Coronary artery (tissue), 2 donors: ENCODE measurements at places on chromosomes 6 and 20.

- DNase-seq, result no peak
Measured at GRCh38 chr6:6033858-6034257, 27.1 kb upstream of the NRN1 start.

DNA sequence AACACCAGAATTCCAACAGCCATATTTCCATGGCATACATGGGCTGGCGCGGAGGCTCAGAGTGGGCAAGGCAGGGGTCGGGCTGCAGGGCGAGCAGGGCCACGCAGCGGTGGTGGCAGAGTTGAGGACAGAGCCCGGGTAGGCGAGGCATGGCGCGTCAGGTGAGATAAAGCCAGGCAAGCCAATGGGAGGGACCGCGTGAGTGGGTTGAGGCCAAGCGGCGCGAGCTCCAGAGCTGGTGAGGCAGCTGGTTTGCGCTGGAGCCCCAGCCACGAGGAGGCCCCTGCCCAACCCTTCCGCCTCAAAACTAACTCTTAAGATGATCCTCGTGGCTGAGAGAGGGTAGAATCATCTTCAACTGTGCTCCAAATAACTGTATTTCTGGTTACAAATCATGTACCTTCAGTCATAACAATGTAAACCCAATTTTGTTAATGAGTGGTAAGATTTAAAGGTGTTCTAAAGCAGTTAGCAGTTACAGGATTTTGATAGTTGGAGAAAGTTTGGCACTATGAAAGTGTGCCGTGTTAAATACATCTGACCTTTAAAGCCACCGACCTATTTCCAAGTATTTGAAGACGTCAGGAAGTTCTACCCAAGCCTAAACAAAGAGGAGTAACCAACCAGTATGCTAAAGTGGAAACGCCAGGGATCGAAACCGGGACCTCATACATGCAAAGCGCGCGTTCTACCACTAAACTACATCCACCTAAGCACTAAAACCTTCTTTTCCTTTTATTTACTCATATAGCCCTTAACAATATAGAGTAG lies 107.9 kb downstream of the GPX5 start:
- DNase-seq, result no peak

- DNase-seq, result no peak
Measured at GRCh38 chr6:67825201-67825895, 809.7 kb upstream of the ADGRB3 start.

DNA sequence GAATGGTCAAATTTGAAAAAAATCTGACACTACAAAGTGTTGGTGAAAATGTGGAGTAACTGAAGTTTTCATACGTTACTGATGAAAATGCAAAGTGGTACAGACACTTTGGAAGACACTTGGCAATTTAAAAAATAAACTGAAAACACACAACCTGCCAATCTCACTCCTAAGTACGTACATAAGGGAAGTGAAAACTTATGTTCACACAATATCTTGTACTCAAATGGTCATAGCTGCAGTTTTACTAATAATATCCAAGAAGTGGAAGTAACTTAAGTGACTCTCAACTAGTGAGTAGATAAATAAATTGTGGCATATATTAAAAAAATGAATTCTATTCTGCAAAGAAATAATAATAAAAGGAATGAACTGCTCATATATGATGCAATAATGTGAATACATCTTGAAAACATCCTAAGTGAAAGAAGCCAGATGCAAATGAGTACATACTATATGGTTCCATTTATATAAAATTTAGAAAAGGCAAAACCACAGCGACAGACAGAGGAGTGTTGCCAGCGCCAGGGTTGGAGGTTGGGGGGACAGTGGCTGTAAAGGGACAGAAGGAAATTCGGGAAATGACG lies 198.2 kb downstream of the ERMARD start:
- DNase-seq, result no peak

GRCh38 chr20:63955827-63956663 lies at the start of gene UCKL1:
Gene UCKL1, minus strand, starts transcription at chr20:63956416. Its CDS starts 44 bp downstream, at chr20:63956372.
- peak; percentile 87 for DNase-seq

- DNase-seq, result no peak
Measured at GRCh38 chr6:268394-268935, 23.8 kb upstream of the DUSP22 start.

DNA sequence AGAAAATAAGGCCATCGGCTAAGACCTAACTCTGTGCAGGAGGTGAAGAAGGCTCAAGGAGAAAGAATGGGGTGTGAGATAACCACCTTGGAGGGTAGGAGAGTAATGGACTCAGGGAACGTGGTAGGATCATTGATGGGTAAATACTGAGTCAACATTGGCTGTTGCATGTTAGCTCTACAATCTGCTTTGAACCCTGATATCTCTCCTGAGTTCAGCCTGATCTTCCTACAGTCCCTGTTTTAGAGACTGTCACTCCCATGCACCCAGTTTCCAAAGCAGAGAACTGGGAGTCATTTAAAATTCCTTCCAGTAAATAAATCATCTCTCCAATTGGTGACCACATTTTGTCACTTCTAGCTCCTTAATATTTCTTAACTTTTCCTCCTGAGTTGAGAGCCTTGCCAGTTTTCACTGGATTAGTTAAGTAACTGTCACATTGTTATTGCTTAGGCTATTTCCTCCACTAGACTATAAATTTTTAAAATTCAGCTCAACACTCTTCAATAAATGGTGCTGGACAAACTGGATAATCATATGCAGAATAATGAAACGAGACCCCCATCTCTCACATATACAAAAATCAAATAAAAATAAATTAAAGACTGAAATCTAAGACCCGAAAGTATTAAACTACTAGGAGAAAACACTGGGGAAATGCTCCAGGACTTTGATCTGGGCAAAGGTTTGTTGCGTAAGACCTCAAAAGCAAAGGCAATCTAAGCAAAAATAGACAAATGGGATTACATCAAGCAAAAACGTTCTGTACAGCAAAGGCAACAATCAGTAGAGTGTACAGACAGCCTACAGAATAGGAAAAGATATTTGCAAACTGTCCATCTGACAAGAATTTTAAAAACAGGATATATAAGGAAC lies 138.9 kb upstream of the TMEM170B start:
- DNase-seq, result no peak

DNA sequence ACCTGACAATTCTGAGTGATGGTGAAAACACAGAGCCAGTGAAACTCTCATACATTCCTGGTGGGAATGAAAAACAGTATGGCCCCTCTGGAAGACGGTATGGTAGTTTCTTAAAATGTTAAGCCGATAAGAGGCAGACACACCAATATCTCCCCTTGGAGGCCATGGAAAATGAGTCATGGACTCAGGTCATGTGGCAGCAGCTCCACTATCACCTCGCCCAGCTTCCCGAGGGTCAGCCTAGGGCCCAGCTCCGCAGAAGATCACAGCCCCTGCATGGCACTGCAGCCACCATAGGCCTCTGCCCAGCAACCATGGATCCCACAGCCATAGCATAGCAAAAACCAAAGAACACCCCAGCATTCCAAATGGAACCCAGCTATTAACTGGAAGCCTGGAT lies 21.4 kb downstream of the BPIFA1 start:
- no peak for DNase-seq

- no peak for DNase-seq
Measured at GRCh38 chr6:156420172-156420993, 356.8 kb upstream of the ARID1B start.

- peak; percentile 2 for DNase-seq
Measured at GRCh38 chr20:49132995-49133478, 55.1 kb downstream of the STAU1 start.

- no peak for DNase-seq
Measured at GRCh38 chr20:49286689-49287551, 9.1 kb upstream of the ZNFX1 start.

DNA sequence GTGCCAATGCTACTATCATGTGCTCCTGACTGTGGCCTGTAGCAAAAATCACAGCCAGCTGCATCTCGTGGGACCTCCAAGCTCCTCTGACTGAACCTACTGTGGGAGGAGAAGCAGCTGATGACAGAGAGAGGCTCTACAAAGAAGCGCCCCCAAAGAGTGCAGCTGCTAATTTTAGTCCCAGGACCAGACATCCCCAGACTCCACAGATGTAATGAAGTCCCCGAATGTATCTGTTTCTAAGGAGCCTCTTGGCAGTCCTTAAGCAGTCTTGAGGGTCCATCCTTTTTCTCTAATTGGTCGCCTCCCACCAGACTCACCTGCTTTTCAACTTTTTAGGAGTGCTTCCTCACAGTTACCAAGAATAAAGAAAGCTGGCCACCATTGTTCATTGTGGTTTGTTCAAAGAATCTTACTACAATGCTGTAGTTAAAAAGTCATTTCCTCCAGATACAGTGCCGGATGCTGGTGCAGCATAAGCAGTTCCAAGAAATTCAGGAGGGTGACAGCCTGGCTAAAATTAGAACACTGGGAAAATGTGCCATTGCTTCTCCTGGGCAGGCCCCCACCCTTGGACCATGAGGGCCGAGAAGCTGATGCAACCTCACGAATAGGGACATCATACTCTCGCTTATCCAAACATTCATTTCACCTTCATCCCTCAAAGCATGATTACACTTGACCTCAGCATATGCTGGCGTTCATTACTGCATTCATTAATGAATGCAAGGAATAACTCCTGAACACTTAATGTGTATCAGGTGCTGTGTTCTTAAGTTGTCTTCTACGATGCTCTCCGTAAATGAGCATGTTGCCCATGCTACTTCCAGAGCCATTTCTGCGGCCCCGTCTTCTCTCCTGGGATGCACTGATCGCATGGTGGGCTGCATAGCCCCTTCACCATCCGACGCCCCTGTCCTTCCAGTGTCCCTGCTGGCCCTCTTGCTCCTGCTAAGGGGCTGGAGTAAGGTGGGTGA lies 66.4 kb downstream of the LY86 start:
- no peak for DNase-seq

- DNase-seq, result no peak
Measured at GRCh38 chr20:1240549-1240948, 14.7 kb downstream of the RAD21L1 start.

DNA sequence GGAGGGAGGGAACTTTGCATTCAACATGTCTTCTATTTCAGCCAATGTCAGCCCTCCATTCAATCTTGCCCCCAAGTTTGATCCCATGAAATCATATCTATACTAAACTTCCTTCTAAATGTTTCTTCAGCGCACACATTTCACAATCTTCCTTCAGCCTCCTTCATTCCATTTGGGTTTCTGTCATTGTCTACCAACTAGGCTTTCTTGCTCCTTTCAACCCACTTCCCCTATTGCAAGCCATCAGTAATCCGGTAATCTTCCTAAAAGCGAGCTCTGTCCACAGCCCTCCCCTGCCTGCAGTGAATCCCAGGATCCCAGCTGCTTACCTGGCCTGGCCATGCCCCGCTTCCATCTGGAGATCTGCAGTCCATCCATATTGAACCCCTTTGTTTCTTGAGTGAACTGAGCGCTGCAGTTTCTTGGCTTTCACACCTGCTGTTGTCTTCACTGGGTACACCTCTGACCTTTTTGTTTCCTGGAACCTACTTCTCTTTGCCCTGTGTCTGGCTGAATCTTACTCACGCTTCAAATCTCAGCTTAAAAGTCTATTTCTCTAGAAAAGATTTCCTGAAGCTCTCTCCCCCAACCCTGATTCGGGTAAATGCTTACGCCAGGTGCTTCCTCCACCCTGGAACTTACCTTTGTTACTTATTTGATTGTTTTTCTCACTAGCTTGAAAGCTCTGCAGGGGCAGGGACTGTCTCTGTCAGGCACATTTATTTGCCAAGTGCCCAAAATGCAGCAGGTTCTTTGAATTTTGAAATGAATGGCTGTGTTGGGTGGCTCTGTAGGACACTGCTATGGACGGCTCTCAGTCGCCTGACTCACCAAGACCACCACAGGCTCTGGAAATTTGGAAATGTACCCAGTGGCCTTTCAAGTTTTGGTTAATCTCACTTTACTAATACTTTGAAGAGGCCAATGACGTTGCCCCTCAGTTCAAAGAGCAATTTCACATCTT lies 50.3 kb downstream of the ADTRP start:
- no peak for DNase-seq

GRCh38 chr6:7053125-7053774 lies 54.5 kb upstream of the RREB1 start:
- DNase-seq, result no peak

DNA sequence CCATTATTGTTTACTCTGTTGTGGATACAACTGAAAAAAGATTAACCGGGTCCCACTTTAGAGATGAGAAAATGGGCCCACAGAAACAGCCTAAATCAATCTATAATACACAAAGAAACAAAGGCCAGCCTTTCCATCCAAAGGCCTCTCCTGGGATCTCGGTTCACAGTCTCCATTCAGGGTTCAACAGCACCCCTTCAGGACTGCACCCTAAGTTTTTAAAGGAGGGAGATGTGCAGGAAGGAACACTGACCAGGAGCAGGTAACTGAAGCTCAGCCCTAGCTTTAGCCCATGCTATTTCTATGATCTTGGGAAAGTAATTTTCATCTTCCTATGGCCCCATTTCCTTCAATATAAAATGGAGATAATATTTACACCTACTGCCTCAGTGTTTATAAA lies 147.7 kb downstream of the BTBD9 start:
- no peak for DNase-seq

- no peak for DNase-seq
Measured at GRCh38 chr6:7041511-7042026, 66.2 kb upstream of the RREB1 start.

GRCh38 chr20:16349523-16350260 lies 223.6 kb downstream of the KIF16B start:
- no peak for DNase-seq

- DNase-seq, result no peak
Measured at GRCh38 chr6:39313526-39314272, 520 bp downstream of the KCNK17 start.

GRCh38 chr6:133502441-133503335 lies 261.5 kb downstream of the EYA4 start:
- peak; percentile 84 for DNase-seq

- no peak for DNase-seq
Measured at GRCh38 chr20:32541323-32542258, 43.5 kb downstream of the NOL4L start.

DNA sequence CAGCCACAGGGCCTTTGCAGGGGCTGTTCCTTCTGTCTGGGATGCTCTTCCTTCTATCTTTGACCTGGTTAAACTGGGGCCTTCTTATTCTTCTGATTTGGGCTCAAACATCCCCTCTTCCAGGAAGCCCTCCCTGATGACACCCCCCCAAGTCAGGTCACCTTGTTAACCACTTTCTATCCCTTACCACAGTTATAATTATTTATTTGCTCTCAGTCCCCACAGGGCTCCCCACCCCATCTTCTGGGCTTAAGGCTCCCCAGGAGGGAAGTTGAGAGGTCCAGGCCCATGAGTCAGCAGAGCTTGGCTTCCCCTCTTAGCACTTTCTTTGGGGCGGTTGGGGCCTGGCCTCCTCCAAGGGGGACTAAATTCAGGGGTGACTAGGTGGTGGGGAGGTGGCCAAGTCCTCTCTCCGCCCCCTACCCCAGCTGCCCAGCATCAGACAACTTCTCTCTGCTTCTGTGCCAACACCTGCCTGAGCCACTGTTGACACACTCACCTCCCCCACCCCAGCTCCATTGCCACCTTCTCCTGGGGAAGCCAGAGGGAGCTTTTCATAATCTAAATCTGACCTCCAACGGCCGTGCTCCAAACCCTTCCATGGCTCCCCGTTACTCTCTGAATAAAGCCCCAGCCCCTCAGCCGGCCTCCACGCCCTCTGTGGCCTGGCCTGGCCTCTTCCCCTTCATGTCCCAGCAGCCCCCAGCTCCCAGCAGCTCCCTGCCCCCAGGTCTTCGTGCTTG lies 70.0 kb downstream of the CEBPB start:
- DNase-seq, result no peak

GRCh38 chr6:170028629-170029345 lies 262.1 kb downstream of the DLL1 start:
- DNase-seq, result peak; percentile 61
